ENCODE measurements at places on chromosomes 5 and 9.

- no peak for DNase-seq
Measured at GRCh38 chr9:110072597-110073355, 135.2 kb downstream of the C9orf152 start.

DNA sequence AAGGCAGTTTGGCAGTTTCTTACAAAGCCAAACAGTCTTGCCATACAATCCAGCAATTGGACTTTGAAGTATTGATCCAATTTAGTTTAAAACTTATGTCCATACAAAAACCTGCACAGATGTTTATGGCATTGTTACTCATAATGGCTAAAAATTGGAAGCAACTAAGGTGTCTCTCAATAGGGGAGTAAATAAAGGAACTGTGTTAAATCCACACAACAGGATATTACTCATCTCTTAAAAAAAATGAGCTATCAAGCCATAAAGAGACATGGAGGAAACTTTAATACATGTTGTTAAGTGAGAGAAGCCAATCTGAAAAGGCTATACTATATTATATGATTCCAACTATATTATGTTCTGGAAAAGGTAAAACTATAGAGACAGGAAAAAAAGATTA is 313.6 kb upstream of the CD180 start:
- DNase-seq, result no peak

- no peak for DNase-seq
Measured at GRCh38 chr9:132049323-132049882, 30.3 kb downstream of the MED27 start.

DNA sequence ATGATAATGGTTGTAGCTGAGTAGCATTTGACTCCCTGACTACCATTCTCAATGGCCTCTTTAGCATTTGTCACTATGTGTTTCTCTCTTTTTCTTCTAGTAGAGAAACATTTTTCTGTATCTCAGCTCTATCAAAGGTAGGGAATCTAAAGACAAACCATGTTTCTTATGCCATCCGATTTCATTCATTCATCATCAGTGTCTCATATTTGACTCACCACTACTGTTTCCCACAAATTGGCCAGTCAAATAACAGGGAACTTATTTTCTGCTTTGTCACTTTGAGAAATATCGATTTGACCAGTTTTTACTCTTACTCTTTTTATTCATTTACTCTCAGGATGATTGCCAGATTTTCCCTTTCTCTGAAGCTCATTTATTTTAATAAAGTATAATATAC is 282.3 kb downstream of the TMEM167A start:
- DNase-seq, result no peak

DNA sequence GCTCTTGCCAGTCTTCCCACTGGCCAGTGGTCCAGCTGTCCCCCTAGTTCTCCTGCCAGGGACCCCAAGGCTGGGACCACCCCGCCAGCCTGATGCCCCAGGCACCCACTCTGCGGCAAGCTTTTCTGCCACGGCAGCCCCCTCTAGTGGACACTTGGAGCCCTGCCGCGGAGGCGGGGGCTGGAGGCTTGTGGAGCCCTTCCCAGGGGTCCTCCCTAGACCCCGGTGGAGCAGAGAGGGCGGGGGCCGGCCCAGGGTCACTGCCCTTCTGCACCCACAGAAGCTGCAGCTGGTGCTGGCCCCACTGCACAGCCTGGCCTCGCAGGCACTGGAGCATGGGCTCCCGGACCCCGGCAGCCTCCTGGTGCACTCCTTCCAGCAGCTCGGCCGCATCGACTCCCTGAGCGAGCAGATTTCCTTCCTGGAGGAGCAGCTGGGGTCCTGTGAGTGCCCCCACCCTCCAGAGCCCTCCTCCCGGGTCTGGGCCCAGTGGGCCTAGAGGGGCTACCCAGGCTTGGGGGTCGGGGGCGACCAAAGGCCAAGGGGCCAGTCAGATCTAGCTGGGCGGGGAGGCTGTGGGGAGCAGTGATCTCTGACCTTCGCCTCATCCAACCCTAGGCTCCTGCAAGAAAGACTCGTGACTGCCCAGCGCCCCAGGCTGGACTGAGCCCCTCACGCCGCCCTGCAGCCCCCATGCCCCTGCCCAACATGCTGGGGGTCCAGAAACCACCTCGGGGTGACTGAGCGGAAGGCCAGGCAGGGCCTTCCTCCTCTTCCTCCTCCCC is 9.1 kb downstream of the EGFL7 start:
- no peak for DNase-seq

DNA sequence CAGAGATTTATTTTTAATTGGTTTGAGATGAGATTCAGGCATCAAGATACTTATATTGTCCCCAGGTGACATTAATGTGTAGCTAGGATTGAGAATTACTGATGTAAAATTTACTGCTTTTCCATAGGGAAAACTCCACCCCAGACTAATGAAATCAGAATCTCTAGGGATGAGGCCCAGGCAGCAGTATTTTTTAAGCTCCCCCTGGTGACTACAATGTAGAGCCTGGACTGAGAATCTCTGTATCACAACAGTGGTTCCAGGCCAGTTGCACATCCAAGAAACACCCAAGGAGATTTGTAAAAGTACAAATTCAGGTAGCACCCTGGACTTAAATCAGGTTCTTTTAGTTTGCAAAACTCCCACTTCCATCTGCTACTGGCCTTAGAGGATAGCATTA is 185.7 kb downstream of the MARCHF11 start:
- no peak for DNase-seq

DNA sequence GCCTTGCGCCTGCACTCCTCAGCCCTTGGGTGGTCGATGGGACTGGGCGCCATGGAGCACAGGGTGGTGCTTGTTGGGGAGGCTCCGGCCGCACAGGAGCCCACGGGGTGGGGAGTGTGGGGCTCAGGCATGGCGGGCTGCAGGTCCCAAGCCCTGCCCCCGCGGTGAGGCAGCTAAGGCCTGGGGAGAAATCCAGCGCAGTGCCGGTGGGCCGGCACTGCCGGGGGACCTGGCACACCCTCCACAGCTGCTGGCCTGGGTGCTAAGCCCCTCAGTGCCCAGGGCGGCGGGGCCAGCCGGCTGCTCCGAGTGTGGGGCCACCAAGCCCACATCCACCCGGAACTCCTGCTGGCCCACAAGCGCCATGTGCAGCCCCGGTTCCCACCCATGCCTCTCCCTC is 358.8 kb upstream of the RIOK2 start:
- no peak for DNase-seq

- DNase-seq, result no peak
Measured at GRCh38 chr9:93937193-93937592, 18.0 kb downstream of the BARX1 start.

DNA sequence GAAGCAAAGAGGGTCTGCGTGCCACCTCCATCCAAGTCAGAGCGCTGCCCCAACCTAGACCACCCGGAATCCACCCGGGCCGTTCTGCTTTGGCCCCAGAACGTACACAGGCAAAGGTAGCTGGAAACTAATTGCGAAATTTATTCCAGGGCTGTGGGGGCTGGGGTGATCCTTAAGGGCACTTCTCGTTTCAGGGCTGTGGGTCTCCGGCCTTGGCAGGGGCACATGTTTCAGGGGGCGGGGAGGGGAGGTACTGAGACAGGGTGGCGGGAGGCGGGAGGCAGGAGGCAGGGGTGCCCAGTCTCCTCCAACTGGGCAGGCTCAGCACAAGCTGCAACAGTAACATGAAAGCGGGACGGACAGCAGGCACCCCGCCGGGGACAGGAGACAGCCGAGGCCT is 26.1 kb downstream of the NR5A1 start:
- DNase-seq, result no peak

- no peak for DNase-seq
Measured at GRCh38 chr5:36887532-36887931, 11.0 kb downstream of the NIPBL start.

- no peak for DNase-seq
Measured at GRCh38 chr9:121718084-121718483, 66.7 kb downstream of the DAB2IP start.

GRCh38 chr9:708182-708550 is 133.3 kb upstream of the DMRT1 start:
- DNase-seq, result no peak

DNA sequence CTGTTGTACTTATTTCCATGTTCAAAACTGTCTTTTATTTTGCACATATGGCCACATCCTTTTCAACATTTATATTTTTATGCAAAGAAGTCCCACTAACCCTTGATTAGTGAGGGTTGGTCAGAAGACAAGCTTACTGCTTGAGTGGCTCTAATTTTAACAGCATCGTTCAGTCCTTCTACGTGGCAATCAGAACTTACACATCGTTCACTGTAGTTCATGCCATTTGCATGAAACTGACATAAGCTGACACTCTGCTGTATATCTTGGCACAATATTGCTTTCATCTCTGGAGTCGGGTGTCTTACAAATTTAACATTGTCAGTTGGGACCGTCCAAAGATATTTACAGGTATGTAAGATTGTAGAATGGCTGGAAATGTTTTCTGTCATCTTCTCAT is 50.6 kb downstream of the MARCHF11 start:
- no peak for DNase-seq

GRCh38 chr9:109107402-109108240 is 12.1 kb downstream of the TMEM245 start:
- DNase-seq, result peak; percentile 34

- no peak for DNase-seq
Measured at GRCh38 chr9:80691229-80691628, 998.1 kb downstream of the TLE1 start.

DNA sequence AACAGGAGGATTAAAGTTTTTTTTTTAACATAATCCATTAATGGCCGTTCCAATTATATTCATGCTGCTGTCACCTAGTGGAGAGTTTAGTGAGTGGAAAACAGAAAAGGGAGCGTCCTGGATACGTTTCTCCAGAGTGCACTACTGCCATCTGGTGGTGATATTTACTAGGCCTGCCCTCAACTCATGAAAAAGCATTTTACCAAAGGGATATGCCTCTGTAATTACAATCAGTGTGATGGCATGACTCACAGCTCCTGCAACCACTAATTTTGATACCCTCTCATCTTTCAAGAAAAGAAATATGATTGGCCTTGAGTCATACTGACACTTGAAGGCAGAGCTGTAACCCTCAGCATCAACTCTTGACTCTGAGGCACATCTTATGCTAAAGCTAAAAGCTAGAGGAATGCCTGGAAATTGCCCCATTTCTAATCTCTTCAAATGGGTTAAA is 20.1 kb downstream of the MINAR2 start:
- DNase-seq, result peak; percentile 95

DNA sequence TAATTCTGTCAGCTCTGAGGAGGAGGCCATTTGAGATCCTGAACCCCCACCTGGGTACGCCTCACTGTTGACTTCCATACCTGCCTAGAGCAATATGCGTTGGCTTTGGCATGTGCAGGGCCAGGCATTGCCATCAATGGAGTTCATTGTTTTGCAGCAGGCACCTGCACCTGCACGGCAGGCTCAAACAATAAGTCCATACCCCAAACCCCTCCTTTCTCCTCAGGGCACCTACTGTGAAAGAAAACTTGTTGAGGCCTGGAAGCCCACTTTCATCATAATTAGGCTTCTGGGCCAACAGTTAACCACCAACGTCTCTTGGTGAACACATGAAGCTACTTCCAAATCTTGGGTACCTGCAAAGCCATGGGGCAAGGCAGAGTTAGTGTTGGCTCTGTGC is 238.7 kb downstream of the NFIB start:
- DNase-seq, result no peak

DNA sequence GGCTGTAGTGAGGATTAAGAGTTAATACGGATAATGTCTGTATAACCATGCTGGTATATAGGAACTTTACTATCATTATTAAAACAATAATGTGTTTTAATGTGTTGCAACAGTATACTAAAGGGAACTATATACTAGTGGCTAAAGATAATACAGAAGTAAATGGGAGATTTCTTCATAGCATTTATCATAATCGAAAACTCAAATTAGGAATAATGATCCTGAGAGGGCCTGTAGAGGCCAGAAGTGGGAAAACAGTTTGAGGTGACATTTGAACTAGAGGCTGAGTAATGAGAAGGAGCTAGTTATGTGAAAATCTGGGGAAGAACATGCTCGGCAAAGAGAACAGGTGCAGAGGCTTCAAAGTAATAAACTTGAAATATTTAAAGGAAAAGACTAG is 2.9 kb downstream of the TCERG1 start:
- no peak for DNase-seq

DNA sequence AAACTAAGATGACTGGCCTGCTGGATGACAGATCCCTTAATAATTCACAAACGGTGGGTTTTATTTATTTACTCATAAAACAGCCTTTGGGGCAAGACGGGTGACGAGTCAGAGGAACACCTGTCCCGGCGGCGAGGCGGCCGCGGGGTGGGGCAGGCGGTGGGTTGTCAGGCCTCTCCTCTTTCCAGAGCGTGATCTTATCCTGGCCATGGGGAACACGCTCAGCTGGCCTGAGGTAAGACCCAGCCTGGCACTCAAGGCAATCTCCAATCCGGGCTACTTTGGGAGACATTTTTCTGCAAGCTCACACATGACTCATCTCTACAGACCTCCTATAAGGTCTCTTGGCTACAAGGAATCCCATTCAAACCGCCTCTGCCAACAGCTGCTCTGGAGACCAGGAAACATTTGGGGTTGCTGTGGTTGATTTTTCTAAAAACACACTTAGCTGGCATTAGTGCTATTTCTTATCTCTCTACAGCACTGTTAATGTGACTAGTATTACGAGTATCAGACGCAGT is 6.3 kb downstream of the RAPGEF1 start:
- DNase-seq, result peak; percentile 93

DNA sequence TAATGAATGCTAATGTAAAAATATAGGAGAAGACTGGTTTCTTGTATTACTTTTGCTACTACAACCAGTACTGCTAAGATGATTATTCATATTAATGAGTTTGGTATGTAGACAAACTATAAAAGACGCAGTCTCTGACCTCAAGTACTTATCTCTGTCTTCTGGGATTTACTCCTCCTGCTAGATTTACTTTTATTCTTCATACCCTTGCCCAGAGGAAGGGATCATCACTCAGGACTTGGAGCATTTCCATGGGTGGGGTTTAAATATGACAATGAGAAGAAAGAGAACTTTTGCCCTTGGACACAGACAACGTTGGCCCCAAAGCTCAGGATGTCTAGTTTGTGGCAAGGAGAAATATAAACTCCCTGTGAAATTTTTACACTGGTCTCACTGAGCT is 126.1 kb downstream of the BNC2 start:
- DNase-seq, result no peak

GRCh38 chr5:103218164-103218563 is 40.4 kb upstream of the MACIR start:
- no peak for DNase-seq

GRCh38 chr9:114229295-114229694 is 74.0 kb downstream of the COL27A1 start:
- DNase-seq, result no peak

DNA sequence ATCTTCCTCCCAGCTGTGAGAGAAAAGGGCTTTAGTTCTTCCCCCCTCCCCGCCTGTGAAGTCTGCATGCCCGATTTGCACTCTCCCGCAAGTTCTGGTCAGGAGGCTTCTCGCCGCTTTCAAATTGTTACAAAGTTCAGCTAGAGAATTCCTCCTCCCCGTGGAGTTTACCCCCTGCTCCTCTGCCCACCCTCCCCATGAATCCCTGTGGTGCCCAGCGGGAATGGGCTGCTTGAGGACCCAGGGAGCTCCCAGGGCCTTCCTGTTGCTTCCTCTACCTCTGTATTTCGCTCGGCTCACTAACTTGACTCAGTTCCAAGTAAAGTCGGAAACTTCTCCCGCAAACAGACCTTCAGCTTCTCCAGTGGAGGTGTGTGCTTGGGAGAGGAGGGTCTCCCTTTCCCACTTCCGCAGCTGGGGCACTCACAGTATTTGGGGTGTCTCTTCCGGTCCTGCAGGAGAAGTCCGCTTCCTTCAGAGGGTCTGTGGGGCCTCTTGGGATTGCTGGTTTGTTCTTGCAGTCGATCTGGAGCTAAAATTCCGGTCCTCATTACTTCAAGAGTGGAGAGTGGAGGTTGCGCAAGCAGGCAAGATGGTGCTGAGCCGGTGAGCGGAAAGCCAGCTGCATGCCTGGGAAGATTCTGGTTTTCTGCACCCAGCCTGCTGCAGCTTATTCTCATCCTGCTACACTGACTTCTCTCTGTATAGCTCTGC is 97.8 kb downstream of the ADAMTS12 start:
- DNase-seq, result no peak

All from SW480 (cell line).